Right forelimb (tissue), 1 donor: ENCODE measurements at places on chromosomes 3 and 15.

GRCh38 chr3:79178471-79179180 lies 589.2 kb downstream of the ROBO1 start:
- no peak for DNase-seq

DNA sequence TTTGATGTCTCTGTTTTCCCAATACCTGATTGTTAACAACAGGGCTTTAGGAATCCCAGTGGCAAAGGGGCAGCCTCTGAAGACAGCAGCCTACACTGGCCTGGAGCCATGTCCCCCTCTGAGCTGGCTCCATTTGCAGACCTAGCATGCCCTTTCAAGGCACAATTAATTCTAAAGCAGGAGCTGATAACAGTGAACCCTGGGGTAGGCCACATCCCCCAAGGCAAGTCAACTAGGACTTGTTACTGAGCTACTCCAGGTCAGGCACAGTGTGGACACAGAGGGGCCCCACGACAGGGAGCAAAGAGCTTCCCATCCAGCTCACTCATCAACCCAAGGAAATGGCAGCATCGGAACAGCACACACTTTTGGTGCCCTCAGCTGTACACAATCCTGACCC lies 51.9 kb downstream of the SPSB4 start:
- DNase-seq = no peak

DNA sequence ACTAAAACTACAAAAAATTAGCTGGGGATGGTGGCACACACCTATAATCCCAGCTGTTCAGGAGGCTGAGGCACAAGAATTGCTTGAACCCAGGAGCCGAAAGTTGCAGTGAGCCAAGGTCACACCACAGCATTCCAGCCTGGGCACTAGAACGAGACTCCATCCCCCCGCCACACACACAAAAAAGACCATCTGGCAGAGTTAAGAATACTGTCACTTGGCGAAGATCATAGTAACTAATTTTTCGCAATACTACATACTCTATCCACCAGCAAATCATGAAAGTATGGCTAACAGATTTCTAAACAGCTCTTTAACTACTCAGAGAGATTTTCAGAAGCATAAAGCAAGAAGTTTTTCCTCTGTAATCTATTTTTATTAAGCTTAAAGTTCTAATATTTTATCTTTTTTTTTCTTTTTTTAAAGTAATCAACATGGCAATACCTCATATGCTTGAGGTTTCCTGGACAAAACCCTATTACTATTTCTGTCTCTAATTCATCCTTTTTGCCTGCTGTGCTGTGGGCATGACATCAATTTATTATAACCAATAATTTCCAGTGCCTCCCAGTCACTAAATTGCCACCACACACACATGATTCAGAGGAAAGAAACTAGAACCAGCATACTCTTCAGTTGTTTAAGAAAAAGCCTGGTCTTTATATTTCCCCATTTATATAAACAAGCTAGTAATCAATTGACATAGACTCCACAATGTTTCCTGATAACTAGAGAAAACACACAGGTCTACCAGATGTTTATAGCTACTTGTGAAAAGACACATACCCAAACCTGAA lies 46.9 kb downstream of the CHSY1 start:
- no peak for DNase-seq

GRCh38 chr3:169759256-169759655 lies 5.6 kb downstream of the TERC start:
- no peak for DNase-seq

- no peak for DNase-seq
These were observed 111.7 kb downstream of the FNDC3B start for GRCh38 chr3:172150913-172151650.
